GM19239 (cell line): ENCODE measurements at places on chromosomes 2 and 18.

- no peak for DNase-seq
Measured at GRCh38 chr2:68589963-68590362, 53.4 kb upstream of the PROKR1 start.

- DNase-seq: no peak
Measured at GRCh38 chr18:23523429-23524212, 20.3 kb downstream of the RMC1 start.

- no peak for DNase-seq
Measured at GRCh38 chr2:215970425-215970824, 42.9 kb downstream of the MREG start.

- no peak for DNase-seq
Measured at GRCh38 chr2:215441560-215442400, 5.9 kb upstream of the FN1 start.

- no peak for DNase-seq
Measured at GRCh38 chr2:150598383-150598782, 110.9 kb upstream of the RND3 start.

GRCh38 chr2:177318613-177319012 lies 54.1 kb upstream of the NFE2L2 start:
- no peak for DNase-seq

DNA sequence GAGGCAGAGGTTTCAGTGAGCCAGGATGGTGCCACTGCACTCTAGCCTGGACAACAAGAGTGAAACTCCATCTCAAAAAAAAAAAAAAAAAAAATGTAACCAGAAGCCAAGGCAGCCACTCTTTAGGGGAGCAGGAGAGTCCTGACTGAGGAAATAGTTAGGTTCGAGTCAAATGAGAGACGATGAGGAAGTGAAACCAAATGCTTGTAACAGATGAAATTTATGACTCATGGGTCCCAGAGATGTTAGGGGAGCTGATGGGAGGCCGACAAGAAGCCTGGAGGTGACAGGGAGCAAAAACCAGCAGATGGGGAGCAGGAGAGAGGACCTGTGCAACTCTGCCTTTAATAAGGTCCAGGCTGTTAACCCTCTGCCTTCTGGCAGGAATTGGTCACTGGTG lies 756.1 kb upstream of the DDX18 start:
- DNase-seq: no peak

DNA sequence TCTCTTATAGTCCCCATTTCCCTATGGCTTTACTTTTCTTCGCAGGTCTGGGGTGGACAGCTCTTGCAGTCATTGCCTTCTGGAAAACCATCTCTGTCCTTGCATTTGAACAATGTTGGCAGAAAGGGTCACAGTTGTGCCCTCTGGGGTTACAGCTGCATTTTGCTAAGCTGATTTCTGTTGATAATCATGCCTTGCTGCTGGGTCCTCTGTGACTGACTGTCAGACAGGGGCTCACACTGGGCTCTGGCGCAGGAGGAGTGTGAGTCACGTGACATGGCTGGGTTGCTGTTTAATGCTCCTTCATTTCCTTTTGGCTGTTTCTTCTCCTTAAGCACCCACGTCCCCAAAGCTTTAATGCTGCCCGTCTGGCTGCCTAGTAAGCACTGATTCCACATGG lies 196.6 kb upstream of the LHCGR start:
- DNase-seq: no peak

GRCh38 chr18:31497836-31498573 lies at the start of gene DSG2:
DSG2 (plus strand) TSS chr18:31498177; CDS start chr18:31498252, 75 bp downstream.
- peak; percentile 31 for DNase-seq

DNA sequence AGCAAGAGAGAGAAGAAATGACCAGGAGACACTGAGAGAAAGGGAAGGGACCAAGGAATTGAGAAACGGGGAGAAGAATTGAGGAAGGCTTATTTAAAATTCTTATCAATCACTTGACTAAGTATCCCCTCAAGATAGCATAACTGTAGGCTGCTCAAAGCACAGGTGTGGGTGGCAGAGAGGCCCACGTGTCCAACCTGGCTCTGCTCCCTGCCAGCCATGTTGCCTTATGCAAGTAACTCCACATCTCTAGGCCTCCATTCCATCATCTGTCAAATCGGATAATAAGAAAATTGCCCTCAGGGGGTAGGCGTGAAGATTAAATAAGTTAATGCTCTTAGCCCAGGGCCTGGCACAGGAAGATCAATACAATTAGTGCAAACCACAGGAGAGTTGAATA lies 7.4 kb upstream of the NPAS2 start:
- no peak for DNase-seq

DNA sequence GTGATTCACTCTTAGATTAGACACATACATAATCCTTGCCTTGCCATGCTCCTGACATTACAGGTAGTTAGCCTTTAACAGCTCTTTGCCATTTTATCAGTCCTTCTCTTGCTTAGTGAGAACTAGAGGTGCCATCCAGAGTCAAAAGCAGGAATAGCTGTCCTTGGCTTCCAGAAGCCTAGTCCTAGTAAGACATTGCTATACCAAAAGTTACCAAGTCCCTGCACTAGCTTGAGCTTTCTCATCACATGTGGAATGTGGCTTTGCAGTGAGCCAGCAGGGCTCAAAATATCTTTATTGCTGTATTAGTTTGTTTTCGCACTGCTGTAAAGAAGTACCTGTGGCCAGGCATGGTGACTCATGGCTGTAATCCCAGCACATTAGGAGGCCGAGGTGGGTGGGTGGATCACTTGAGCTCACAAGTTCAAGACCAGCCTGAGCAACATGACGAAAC lies 104.7 kb upstream of the NOSTRIN start:
- DNase-seq: no peak

GRCh38 chr2:47520302-47520630 lies 117.3 kb downstream of the MSH2 start:
- DNase-seq: no peak

DNA sequence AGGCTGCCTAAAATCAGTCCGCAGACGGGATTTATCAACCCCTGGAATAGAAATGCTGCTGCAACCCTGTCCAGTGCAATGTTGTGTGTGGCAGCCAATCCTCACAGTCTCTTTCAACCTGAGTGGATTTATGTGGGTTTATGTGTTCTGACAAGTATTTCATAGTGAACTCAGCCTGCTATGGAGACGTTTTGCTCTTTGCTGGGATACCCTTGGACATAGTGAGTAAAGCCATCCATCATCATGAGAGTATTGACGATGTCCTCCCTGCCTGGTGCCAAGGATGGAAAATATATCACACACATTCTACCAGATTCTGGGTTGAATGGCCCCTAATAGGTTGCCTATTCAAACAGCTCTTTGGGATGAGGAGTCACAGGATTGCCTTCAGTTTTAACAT lies 219.1 kb downstream of the SOCS6 start:
- DNase-seq: no peak

DNA sequence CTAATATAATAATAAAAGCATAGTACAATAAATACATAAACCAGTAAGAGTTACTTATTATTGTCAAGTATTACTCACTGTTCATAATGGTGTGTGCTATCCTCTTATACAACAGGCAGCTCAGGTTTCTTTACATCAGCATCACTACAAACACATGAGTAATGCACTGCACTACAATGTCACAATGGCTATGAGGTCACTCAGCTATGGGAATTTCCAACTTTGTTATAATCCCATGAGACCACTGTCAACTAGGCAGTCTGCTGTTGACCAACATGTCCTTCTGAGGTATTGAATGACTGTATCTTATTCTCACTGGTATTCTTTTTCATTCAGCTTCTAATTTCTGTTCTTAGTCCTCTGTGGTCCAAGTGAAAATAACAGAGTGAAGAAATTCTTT lies 250.4 kb upstream of the DSEL start:
- no peak for DNase-seq

DNA sequence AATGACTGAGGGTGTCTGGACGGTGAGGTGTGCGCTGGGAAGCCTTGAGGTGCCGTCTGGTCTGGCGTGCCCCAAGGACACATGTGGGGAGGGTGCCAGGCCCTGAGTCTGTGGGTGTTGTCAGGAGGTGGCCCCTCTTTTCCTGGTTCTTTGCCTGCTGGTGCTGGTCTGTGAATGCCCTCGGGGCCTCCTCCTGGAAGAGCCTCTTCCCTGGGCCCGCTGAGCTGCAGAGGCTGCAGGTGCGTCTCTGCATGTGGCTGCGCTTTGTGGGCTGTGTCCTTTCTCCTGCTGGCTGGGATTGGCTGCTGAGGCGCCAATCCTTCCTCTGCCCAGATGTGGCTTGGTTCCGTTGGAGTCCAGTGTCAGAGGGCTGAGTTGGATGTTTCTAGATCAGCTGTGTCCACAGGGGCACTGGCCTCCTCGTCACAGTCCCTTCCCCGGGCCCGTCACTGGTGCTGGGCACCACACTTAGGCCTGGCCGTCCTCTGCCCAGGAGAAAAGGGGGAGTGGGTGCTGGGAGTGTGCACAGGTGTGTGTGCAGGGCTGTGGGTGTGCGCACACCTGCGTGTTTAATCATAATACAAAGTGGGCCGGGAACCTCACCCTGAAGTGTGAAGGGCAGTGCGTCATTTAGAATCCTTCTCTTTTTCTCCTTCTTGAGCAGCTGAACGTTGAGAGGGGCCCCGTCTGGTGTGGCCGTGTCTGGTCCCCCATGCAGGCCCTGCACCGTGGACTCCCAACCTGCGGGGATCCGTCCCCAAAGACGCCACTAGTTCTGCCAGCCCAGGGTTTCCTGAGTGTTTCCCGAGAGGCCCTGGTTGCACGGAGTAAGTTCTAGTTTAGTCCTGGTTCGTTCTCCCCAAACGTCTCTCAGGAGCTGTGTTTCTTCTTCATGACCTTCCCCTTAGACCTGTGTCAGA lies 35.5 kb downstream of the RTP5 start:
- no peak for DNase-seq

- no peak for DNase-seq
Measured at GRCh38 chr2:177334940-177335543, 57.5 kb upstream of the AGPS start.

- no peak for DNase-seq
Measured at GRCh38 chr18:73274812-73275621, 407.2 kb upstream of the NETO1 start.

DNA sequence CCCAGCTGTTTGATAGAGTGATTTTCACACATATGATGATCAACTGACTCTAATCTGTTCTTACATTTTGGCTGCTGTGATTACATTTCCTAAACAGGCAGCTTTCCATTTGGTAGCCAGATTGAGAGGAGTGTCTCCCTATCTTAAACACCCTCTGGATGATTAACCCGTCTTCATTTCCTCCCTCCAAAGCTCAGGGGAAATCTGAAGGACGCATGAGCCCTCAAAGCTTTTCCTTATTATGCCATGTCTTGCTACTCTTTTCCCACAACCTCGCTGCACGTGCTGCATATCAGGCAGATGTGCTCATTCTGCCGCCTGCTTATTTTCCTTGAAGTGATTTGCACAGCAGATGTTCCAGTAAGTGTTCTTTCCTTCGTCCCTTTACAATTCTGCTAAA lies 837.4 kb downstream of the LRRTM4 start:
- DNase-seq: no peak

DNA sequence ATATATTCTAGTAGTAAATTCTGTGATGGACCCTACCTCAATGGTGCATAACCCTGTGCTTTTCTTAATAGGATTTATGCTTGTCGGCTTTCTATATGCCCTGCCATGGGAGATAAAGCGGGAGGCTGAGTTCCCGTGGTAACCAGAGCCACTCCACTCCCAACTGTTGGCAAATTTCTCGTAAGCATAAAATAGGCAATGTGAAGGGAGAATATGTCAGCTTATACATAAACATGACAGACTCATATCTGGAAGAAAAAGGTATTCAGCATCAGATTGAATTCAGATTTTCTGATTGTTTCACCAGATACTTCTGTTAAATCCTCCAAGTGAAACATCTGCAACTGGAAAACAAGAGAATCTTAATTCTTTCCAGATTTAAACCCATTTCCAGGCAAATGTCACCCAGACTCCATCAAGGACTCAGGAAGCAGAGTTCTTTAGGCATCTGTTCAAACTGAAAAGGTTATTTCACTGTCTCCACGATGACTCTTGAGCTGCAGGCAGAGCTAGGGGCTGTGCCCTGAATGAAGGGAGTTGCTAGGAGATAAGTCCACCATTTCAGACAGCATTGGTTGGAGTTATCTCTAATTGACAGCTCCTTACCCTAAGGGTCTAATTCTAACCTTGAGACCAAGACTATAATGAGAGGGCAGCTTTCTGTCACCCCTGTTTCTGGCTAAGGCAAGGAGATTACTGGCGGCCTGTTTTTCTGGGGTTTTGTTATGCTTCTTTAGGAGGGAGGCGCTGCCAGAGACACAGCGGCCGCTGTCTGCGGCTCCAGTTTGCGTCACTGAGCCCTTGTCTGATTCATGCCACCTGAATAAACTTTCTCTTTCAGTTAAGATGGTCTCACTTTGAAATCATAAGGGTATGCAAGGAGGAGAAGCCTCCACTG lies 381.3 kb downstream of the SOX11 start:
- no peak for DNase-seq

- no peak for DNase-seq
Measured at GRCh38 chr18:34773961-34774766, 64.1 kb downstream of the DTNA start.

GRCh38 chr2:73043929-73044832 lies 27.3 kb downstream of the SFXN5 start:
- no peak for DNase-seq

DNA sequence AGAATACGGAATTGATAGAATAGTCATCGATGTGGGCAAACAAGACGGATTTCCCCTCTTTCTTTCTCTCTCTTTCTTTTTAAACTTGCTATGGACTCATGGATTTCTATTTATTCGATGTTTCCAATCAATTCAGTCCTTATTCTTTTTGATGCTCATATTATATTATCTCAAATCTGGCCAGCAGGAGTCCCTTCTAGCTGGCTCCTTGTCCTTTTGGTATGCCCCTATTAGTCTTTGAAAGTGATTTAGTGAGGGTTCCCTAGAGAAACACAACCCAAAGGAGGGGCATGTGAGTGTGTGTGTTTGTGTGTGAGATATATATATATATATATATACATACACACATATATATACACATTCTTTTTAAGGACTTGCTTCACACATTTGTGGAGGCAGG lies 23.5 kb upstream of the BIN1 start:
- DNase-seq: no peak

- no peak for DNase-seq
Measured at GRCh38 chr2:168326572-168326971, 79.2 kb upstream of the STK39 start.

DNA sequence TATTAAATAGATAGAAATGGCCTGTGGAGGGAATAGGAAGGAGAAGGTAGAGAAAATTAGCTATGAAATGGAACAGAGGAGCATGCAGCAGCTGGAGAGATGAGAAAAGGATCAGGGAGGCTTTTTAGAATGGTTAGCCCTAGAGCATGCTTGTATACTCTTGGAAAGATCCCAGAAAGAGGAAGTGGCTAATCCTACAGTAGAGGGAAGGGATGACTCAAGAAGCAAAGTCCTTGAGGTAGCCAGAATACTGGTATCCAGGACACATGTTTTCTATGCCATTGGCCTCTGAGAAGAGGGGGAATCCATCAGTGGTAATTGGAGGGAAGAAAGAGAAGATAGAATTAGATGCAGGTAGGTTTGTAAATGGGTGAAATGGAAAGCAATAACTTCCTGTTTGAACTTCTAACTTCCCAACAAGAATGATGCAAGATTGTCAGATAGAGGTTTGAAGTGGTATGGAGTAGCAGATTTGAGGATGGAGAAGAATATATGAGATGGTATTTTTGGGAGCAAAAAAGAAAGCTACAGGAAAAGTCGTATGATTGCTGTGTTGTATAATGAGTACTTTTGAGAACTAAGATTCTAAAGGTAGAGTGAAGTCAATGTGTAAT lies 17.1 kb upstream of the OSBPL6 start:
- DNase-seq: no peak

- no peak for DNase-seq
Measured at GRCh38 chr2:239190361-239190760, 210.5 kb downstream of the HDAC4 start.
